SHP77 (cell line): ENCODE measurements at places on chromosomes 13 and 19.

DNA sequence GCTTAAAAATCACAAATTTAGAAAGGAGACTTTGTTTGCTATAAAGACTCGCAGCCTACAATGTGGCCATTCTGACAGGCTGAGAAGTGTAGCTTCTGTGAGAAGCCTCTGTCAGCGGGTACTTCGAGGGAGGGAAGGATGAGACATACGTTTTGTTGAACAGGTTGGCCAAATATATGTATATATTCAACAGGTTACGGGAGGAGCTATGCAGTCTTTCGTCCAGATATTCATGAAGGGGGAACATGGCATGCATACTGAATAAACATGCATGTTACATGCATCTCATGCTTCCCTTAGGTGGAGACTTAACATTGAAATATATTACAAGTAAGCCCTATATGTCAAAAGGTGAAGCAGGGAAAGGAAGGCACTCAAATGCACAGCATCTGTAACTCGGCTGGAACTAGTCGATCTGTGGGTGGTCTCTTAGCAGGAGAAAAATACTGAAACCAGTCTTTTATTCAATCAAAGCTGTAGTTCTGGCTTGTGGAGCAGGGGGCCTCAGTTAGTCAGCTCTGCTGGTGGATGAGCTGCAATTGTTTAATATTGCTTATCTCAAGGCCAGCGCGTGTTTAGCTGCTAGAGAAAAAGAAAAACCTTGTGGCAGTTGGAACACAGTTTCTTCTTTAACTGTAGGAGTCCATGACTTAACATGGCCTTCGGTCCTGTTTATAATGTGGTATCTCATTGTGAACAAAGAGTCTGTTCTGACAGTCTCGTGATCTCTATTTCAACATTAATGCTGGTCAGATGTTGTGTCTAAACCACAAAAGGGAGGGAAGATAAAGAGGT is 94.3 kb downstream of the FAM216B start:
- no peak for DNase-seq

- peak; percentile 75 for DNase-seq
These were observed 13.1 kb downstream of the DDX39A start for GRCh38 chr19:14405758-14406644.

DNA sequence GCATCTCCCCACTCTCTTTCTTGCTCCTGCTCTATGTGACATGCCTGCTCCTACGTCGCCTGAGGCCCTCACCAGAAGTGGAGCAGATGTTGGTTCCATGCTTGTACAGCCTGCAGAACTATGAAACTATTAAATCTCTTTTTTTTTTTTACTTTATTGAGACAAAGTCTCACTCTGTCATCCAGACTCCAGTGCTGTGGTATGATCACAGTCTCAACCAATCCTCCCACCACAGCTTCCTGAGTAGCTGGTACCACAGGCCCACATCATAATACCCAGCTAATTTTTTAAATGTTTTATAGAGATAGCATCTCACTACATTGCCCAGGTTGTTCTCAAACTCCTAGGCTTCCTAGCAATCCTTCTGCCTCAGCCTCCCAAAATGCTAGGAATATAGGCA is 1067.7 kb downstream of the PCDH9 start:
- DNase-seq, result no peak

DNA sequence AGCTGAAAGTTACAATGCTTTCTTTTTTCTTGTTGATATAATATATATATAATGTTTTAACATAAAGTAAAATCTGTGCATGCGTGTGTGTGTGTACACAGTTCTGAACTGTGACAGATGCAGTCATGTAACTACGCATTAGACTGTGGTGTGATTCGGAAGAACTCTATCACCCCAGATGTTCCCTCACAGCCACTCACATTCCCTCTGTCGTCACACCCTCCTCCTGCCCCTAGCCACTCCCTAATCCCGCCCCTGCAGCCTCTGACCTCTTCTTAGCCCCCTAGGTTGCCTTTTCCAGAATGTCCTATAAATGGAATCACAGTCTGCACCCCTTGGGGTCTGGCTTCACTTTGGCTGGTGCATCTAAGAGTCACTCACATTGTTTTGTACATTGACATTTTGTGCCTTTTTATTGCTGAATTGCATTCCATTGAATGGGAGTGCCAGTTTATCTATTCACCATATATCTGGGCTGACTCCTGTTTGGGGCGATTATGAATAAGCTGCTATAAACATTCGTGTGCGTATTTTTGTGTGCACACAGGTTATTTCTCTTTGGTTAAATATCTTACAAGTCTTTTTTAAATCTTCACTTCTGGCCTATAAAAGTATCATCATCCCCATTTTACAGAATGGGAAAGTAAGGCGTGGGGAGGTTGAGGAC is 20.4 kb downstream of the DHRS12 start:
- no peak for DNase-seq

GRCh38 chr19:1858412-1859081 is 4.8 kb downstream of the KLF16 start:
- DNase-seq, result no peak

GRCh38 chr19:16566161-16566560 is 6.1 kb downstream of the SLC35E1 start:
- DNase-seq, result no peak

DNA sequence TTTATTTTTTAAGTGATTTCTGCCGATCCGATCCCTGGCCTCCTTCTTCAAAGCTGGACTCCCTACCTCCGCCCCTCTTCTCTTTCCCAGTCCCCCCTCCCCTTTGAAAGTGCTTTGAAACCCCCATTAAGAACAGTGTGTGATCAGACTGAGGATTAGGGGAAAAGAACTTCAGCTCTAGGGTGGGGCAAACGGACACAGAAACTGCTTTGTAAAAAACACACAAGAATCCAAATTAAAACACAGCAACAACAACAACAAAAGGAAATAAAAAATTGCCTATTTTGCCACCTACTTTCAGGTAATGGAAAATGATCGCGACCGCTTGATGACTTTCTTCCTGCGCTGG is 1.4 kb downstream of the SPRY2 start:
- no peak for DNase-seq

- DNase-seq, result no peak
These were observed 207.0 kb downstream of the SLITRK6 start for GRCh38 chr13:85592211-85592610.

DNA sequence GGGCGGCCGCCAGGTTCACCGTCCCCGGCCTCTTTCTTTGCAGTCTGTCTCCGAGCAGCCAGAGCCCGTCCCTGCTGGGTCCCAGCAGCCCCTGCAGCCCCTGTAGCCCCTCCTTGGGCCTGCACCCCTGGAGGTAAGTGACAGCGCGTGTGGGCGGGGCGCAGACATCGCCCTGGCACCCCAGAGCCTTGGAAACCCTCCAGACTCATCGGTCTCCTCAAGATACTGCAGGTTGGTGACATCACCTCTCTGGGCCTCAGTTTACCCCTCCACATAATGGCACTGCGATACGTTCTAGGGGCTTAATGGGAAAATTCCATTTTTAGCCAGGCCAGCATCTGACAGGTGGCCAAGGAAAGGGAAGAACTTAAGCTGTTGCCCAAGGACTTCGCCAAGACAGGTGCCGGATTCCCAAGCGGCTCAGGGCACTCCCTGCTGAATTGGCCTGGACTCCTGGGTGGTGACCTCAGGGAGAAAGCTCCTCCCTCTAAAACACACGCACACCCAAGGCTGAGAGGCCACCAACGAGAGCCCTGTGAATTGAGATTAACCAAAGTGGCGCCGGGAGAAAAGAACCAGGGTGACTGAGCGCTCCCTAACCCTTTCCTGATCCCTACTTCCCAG is 13.1 kb downstream of the MAST3 start:
- DNase-seq, result no peak

DNA sequence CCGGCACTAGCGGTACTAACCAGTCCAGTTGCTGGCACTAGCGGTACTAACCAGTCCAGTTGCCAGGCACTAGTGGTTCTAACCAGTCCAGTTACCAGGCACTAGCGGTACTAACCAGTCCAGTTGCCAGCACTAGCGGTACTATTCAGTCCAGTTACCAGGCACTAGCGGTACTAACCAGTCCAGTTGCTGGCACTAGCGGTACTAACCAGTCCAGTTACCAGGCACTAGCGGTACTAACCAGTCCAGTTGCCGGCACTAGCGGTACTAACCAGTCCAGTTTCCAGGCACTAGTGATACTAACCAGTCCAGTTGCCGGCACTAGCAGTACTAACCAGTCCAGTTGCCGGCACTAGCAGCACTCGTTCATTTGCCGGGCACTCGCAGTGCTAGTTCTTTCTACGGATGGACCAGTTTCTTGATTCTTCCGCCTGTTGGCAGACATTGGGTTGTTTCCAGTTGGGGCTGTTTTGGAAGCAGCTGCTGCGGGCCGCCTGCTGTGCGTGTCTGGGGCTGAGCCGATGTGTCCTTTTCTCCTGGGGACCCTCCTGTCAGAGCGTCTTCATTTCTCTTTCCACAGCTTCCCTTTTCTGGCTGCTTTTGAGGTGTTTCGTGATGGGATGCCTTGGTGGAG is 123.4 kb upstream of the MCF2L start:
- DNase-seq, result no peak

DNA sequence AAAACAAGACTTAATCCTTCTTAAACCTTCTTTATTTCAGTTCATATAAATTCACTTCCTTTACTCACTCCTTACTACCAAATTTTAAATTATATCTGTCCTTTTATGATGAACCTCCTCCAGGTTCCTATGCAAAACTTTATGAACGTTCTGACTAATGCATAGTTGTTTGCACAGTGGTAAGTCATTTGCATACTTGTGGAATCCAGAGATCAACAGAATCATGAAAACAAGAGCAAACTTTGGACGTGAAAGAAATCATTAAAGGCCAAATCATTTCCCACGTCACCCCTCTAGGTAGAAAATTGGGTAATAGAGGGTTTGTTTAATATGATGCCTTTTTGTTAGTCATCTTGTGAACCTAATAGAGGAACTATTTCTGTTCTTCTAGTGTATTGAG is 32.3 kb upstream of the MYCBP2 start:
- DNase-seq, result no peak

DNA sequence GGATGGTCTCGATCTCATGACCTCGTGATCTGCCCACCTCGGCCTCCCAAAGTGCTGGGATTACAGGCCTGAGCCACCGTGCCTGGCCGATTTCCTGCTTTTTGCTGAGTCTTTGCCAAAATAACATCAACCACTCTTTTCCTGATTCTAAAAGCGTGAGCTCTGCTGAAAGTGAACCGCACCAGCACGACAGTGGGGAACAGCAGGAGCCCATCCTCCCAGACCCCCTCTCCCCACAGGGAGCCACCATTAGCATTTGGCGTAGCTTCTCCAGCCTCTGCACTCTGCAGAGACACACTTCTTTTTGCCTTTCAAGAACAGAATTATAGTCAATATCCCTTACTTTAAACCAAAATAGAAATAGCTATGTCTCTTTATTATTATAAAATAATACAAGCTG is 41.3 kb downstream of the MYH14 start:
- no peak for DNase-seq

- peak; percentile 28 for DNase-seq
These were observed 540.5 kb downstream of the PCDH9 start for GRCh38 chr13:66689628-66690027.

DNA sequence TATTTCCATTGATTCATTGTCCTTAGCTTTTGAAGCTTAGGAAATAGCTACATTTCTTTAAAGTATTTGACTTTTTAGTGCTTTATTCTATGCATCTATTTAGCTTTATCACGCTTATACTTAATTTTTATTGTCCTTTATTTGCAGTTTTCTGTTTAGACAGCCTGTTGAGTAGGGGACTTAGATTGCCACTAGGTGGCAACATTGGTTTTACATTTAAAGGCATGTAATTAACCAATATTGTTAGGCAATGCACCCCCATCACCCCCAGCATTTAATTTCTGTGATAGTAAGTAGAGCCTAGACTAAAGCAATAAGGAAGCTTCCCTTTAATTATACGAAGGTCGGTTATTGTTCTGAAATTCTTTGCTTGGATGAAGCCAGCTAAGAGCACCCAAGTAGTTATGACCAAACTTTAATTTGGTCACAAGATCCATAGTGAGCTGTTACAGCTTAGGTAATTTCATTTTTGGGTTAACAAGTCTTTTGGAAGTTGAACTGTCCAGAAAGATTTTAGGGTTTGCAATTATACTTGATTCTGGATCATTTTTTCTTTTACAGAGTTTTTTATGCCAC is 36.5 kb downstream of the B3GLCT start:
- DNase-seq, result peak; percentile 5

- no peak for DNase-seq
These were observed 167.2 kb downstream of the FGF14 start for GRCh38 chr13:102234618-102235017.
